NCI-H1092 (cell line): ENCODE measurements at places on chromosomes 12 and 14.

DNA sequence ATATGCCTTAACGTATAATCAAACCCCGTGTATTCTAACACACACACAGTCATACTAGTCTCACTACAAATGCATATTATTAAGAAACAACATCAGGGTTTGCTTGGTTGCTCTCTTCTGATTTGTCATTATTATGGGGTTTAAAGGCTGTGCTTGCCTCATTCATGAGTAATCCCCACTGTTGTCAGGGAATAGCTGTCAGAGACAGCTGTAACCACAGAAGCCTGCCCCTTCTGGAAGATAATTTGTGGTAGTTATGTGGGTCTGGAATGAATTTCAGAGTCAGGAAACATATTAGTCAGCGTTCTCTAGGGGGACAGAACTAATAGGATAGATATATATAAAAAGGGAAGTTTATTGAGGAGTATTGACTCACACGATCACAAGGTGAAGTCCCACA lies 456.9 kb upstream of the TMEM132C start:
- DNase-seq: no peak

DNA sequence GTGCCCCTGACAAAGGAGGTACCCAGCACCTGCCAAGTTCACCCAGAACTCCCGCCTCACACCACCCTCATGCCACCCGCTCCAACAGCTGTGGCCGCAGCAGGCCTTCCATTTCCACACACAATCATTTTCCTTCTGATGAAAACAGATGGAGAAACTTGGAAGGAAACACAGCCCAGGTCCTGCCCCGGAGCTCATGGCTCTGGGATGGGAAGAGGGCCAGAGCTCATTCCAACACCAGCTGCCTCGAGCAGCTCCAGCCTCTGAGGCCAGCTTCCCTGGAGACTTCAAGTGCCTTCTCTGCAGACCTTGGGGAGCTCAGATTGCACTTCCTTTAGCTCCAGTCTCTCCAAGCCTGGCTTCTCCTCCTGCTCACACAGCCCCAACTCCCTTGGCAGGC lies 55.1 kb upstream of the CMKLR1 start:
- DNase-seq: no peak

GRCh38 chr14:63671987-63672386 lies 30.3 kb upstream of the WDR89 start:
- no peak for DNase-seq

DNA sequence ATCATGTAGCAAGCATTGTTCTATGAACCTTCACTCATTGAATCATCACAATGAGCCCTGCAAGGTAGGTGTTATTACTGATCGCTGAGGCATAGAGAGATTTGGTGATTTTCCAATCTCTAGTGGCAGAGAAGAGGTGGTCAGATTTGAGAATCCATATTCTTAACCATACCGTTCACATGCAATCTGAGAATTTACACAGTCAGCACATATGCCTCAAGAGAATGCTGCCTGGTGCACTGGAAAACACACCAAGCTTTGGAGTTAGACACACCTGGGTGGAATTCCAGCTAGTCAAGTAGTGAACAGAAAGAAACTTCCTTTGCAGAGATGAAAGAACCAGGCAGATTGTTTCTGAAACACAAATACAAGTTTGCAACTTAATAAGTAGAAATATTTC lies 94.1 kb downstream of the LGR5 start:
- no peak for DNase-seq

- DNase-seq: peak; percentile 40
These were observed 2.1 kb downstream of the DDN start for GRCh38 chr12:48996794-48997718.

- DNase-seq: no peak
These were observed 166.1 kb upstream of the KITLG start for GRCh38 chr12:88746386-88746785.

- DNase-seq: no peak
These were observed 184.7 kb downstream of the SLC15A4 start for GRCh38 chr12:128639089-128639488.
